NCI-H2029 treated with DMSO at 0.1 percent for 48 hours (cell line): ENCODE measurements at places on chromosomes 16 and 17.

DNA sequence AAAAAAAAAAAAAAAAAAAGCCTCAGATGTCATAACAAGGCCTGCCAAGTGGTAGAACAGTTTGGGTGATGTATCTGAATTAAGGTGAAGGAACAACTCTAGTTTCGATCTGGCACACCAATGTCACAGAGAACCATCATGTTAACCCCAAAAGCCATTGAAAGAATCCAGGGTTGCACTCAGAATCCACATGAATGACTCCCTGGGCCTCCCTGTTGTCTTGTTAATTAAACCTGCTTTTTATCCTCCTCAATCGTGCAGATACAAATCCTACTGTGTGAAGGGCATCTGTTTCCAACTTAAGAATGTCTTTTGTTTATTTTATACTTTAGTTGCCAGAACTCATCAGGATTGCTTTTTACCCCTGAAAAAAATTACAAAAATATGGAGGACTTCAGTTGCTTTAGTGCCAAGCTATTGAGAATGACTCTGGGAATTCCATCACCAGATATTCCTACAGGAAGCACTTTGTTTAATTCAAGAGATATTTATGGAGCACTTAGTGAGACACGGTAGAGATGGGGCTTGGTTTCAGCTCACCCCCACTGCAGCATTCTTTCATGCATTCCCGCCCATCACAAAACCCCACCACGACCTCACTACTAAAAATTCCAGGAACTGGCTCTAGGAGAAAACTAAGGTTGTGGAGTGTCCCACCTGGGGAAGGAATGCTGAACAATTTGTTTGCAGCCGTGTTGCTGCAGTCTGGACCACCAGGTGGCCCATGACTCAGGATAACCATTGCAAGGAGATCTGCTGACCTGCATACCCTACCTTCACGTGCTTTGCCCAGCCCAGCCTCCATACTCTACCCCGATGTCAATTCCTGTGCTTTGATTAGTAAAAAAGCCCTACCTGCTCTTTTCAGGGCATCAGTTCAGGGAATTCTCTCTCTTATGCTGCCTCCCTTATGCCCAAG is 63.8 kb upstream of the GPRC5B start:
- DNase-seq, result no peak

DNA sequence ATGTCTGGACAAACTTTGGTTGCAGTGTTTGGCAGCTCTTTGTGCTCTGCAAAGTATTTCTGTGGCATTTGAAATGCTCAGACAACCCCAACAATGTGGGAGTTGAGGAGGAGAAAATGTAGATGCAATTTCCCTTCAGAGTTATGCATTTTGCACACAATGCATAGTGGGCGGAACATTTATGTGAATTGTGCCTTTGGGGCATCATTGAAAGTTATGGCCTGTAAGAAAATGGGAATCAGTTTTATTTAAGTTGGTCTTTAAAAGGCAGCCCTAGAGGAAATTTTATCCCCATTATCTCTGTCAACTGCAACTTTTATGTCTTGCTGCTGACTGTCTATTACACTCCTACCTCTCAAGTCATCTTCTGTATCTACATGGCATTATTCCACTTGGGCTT is 176.2 kb downstream of the MAP2K6 start:
- no peak for DNase-seq

DNA sequence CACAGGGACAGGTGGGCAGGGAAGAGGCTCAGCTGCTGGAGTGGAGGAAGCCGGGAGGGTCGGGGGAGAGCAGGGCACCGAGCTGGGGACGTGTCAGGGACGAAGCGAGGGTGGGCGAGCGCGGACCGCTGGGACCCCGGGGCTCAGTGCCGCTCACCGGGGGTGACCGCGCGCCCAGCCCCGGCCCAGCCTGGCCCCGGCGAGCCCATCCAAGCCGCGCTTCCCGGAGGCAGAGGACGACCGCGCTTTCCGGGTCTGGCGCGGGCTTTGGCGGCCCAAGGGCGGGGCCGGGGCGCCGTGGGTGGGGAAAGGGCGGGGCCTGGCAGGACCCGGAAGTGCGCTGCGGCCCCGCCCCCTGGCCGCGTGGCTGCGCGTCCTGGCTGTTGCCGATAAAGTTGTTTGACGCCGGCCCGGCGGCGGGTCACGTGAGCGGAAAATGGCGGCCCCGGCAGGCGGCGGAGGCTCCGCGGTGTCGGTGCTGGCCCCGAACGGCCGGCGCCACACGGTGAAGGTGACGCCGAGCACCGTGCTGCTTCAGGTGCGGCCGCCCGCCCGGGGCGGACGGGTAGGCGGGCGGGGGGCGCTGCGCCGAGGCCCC is at the start of gene ASPSCR1:
Gene ASPSCR1, plus strand, starts transcription at position 419 of the 598 bp plus-strand sequence. Its CDS starts 18 bp downstream, at position 437.
- peak; percentile 35 for DNase-seq

DNA sequence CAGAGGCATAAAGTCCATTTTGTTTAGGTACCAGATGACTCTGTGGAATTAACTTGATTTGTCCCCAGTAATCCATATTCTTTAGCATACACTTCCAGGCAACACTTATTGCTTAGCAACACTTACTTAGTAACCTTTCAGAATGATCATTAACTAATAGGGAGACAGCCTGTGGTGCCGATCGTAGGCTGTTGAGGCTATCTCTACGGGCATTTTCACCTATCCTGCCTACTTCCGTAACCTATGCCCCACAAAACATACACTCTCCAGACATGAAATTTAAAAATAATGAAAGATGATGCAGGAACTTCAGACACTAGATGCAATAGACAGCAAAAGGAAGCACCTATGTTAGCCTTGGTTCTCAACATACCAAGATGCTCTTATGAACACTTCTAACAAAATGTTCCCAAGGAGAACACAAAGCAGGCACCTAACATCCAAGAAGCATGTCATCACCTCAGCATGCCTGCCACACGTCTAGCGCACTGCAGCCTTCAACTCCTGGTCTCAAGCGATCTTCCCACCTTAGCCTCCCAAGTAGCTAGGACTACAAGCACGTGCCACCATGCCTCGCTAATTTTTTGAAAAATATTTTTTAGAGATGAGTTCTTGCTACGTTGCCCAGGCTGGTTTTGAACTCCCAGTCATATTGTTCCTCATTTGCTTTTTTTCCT is 34.5 kb downstream of the HLF start:
- DNase-seq, result no peak

GRCh38 chr16:89156740-89157645 is 14.6 kb upstream of the CDH15 start:
- DNase-seq, result no peak

DNA sequence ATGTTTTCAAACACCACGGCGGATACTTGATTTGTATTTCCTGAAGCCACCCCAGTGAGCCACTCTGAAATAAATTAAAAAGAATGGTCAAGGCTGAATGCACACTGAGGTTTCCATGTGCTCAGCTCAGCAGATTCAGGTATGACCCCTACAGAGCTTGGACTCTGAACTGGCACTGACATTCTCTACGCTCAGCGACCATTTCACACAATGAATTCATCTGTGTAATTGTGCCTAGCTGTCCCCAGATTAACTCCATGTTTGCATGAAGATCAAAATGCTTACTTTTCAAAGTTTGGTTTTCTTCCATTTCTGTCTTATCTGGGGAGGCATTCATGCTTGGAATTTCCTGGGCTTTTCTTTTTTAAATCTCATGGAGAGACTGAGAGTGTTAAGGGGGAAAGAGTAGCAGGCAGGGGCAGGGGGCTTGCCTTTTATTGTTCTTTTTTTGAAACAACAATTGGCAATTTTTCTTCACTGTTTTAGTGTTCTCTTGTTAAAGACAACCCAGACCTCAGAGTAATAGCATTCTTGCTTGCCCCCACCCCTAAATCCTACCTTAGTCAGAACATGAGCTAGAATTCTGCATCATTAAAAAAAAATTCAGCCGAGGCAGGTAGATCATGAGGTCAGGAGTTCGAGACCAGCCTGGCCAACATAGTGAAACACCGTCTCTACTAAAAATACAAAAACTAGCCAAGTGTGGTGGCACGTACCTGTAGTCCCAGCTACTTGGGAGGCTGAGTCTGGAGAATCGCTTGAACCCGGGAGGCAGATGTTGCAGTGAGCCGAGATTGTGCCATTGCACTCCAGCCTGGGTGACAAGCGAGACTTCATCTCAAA is 85.5 kb upstream of the HNF1B start:
- DNase-seq, result no peak

DNA sequence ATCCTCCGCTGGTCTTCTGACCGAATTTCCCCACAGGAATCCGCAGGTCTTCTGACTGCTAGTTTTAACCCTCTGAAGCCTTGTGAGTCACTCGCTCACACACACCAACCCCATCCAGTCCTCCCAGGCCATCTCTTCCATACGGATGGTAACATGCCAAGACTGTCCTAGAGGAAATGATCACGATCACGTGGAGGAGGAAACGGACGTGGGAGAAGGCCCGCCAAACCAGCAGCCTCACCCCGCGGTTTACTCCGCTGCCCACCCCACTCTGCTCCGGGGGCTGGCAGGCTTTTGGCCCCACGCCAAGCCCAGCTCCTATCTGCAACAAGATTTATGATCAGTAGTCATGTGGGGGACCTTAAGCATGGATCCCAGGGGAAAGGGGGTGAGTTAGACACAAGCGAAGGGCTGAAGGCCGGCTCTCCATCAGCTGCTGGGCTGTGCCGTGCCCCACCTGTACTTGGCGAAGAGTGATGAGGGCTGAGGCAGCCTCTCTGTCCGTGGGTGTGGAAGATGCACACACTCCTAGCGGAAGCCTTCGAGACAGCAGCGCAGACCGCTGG is 1.5 kb upstream of the FAAP100 start:
- DNase-seq, result peak; percentile 48

GRCh38 chr17:27281438-27281837 is 12.5 kb upstream of the WSB1 start:
- DNase-seq, result no peak

GRCh38 chr16:52729731-52730130 is 182.8 kb upstream of the TOX3 start:
- DNase-seq, result no peak

- DNase-seq, result no peak
These were observed 18.6 kb upstream of the ENDOV start for GRCh38 chr17:80396157-80397033.

DNA sequence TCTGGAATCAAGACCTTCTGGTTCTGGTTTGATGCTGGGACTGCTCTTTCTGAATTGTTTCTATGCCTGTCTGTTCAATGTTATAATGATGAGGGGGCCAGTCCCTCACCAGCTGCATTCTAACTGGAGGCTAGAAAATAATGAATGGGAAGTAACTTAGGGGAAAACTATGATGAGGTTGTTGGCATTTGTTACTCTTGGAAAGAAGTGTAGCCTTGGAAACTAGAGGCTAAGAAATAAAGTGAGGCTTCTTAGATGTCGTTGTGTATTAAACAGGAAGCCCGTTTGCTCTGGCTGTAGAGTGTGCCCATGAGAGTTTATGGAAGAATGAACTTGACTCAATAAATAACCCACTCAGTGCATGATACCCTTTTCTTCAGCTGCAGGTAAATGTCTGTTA is 140.8 kb downstream of the PRKCA start:
- DNase-seq, result no peak

- DNase-seq, result no peak
These were observed 41.6 kb upstream of the GCSH start for GRCh38 chr16:81137754-81138153.

DNA sequence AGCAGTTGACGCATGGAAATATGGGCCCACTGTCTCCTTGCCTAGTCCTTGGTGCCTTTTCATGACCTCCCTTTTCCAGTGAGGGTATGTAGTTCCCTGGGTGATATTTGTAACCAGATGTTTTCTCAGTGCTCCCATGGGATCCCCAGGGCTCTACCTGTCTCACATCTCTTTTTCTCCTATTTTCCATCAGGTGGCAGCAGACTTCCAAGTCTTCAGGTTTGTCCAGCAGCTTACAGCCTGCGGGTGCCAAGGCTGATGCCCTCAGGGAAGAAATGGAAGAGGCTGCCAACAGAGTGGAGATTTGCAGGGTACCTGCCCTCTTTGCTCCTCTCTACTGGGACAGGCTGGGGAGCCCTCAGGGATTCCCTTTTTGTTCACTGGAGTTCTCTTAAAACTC is 89.1 kb downstream of the ELAC2 start:
- no peak for DNase-seq

DNA sequence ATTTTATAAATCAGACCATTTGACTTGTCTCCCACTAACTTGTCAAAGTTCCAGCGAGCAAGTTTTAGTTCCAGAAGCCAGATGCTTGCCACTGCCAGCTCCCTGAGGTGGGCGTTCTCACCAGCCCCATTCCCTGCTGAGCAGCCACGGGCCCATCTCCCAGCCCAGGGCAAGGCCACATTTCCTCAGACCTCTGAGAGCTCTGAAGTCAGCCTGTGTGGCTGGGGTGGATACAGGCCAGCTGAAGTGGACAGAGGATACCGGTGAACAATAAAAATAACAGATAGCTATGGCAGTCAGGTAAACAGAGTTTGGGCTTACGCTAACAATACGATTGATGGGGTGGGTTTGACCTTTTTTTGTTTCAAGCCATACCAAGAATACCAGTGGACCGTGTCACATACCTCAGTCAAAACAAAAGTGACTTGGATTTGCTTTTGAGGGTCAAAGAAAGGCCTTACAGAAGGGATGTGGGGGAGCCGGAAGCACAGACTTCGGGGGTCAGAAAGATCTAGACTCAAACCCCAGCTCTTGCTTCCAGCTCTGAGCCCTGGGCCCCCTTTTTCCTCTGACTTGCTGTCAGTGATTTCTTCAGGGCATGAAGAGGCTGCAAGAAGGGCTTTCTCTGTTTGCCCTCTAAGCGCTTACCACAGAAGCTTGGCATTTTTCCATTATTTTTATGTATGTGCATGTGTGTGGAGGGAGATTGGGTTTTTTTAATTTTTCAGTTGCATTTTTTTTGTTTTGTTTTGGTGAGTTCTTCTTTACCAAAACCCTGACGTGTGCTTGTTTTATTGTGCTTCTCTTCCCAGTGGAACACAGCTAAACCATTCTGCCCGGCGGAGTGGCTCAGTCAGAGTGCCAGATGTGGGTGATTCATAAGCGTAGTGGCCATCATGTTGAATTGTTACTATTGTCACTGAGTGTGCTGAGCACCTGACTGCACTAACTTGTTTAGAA is 109.9 kb downstream of the GNAO1 start:
- DNase-seq, result no peak

GRCh38 chr17:51852603-51853002 is 305.9 kb downstream of the CA10 start:
- DNase-seq, result no peak

- DNase-seq, result no peak
These were observed 84.9 kb downstream of the RTN4RL1 start for GRCh38 chr17:1939981-1940809.

DNA sequence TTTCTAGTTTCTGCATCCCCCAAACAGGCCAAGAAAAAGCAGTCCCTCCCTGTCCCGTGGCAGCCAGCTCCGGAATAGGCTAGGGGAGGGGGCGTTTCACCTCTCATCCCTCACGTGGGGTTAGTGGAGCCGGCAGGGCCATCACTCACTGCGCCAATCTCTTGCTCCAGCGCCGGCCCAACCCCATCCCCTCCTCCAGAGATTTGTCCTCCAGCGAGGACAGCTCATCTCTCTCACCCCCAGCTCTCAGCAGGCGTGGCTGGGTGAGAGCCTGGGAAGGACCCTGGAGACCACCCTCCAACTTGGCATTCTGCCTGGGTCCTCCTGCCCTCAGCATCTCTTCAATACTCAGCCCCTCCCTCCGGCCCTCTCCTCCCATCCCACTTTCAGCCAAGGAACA is 74.1 kb downstream of the TMEM132E start:
- no peak for DNase-seq

- DNase-seq, result no peak
These were observed 21.9 kb upstream of the PHAF1 start for GRCh38 chr16:67087803-67088202.

GRCh38 chr16:70715860-70716357 is 30.1 kb upstream of the MTSS2 start:
- no peak for DNase-seq

GRCh38 chr17:7352503-7352889 is 534 bp downstream of the KCTD11 start:
- no peak for DNase-seq
